ENCODE measurements at places on chromosomes 4 and X.

DNA sequence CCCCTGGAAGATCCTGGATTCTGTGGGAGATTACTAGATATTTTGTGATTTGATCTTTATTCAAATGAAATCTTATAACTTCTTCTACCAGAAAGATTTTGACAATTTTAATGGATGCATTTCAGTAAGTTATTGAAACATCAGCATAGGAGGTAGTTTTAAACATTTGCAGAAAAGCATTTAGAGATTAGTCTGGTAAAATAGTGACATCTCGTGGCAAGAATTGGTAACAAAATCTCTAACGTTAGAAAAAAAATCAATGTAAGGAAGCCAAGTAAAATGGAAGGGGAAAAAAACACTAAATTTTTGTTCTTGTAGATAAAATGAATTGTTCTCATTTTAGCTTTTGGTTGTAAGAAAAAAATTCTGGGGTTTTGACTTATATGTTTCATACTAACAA is 73.3 kb downstream of the TASL start:
- DNase-seq = no peak

DNA sequence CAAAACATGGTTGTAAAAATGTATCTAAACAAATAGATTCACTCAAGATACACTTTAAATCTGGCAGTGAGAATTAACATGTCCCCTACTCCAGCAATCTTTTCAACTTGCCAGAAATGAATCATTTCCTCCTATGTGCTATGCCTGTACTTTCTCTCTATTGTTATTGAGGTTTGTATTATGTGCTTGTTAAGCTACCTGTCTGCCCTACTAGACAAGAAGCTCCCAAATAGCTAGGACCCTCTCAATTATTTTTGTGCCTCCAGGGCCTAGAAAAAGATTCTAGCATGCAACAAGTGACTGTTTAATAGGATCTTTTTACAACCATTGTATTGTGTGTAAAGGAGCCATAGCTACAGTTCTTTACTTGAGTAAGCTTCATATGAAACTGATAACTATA is 3.5 kb upstream of the SAP30 start:
- no peak for DNase-seq

- no peak for DNase-seq
Measured at GRCh38 chrX:2793752-2794151, 35.0 kb upstream of the GYG2 start.

- no peak for DNase-seq
Measured at GRCh38 chrX:143363419-143363818, 153.9 kb downstream of the SPANXN3 start.

DNA sequence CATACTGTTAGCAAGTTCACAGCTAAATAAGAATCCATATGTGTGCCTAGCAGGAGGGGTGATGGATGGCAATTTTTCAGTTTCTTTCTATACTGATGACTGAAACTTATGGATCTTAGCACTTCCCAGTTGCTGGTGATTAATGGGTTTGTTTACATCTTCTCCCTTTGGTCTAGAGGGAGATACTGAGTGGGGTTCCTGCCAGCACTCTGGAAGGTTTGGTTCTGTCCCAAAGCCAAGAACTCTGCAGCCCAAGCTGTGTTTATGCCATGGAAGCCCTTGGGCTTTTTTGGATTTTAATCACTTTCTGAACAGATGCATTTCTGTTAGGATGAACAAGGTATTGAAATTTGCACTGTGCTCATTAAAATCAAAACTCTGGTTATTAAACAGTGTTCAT is 43.5 kb downstream of the DDIT4L start:
- DNase-seq = no peak

DNA sequence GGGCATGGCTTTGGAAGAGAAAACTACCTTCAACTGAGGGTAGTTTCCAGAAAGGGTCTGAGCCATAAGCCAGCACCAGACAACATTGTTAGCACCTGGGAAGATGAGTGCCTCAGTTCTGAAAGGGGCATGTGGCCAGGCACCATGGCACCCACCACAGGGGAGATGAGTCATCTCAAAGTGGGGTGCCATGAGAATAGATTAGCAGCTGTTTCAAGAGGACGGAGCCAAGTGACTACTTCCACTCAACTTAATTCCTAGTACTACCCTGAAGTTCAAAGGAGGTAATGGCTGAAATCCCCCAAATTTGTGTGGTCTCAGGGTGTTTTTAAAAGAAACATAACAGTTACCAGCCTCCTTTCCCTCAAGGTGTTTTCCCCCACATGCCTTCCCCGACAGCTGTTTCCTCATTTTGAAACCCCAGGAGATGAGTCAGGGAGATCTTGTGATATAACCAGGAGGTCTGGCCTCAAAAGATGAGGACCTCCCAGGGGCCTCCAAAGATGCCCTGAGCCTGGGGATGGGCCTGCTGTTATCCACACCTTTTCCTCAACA is 27.8 kb upstream of the FTHL17 start:
- no peak for DNase-seq

GRCh38 chr4:76762137-76763130 is 135.5 kb downstream of the SOWAHB start:
- no peak for DNase-seq

DNA sequence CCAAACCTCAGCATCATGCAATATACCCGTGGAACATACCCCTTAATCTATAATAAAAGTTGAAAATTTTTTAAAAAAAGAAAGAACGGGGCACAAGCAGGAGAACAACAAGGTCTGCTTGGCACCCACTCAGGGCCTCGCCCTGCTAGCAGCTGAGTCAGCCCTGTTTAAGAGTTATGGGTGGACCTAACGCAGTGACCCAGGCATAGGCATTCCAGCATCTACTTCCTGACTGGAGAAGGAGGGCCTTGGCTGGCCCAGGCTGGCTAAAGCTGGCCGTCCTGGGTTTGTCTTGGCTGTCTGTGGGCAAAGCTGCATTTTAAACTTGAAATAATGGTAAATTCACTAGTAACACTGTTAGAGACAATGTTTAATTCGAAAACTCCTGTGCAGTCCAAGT is 236.7 kb upstream of the PGRMC2 start:
- peak; percentile 90 for DNase-seq

DNA sequence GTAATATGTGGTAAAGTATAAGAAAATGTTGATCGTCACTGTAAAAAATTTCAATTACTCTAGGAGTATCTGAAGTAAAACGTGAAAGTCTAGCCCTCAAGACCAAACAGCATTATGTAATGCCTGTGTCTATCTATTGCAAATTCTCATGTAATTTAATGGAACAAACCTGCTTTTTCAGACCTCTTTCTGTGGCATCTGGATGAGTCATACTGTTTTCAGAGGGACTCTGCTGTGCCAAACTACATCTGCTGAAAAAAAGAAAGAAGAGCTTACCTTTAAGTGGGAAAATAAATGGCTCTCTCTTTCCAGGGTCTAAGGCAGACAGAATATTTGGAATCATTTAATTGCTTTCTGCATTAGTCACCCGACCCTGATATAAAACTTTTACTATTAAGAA is 89.8 kb upstream of the ARMCX2 start:
- DNase-seq = no peak

DNA sequence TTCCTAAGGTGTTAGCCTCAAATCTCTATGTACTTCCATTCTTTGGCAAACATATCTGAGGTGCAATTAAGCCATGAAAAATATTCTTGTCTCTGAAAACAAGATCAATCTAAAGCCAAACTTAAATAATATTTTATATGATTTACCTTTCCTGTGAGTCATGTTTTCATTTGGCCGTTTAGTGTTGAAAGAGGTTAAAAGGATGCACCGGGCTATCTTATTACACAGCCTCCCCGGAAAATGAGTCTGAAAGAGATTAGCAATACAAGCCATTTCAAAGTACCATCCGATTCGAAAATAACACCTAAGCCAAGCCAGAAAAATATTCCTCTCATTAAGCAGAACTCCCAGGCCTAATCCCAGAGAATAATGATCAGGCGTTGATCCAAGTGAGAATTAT is 161.5 kb upstream of the EPHA5 start:
- no peak for DNase-seq

DNA sequence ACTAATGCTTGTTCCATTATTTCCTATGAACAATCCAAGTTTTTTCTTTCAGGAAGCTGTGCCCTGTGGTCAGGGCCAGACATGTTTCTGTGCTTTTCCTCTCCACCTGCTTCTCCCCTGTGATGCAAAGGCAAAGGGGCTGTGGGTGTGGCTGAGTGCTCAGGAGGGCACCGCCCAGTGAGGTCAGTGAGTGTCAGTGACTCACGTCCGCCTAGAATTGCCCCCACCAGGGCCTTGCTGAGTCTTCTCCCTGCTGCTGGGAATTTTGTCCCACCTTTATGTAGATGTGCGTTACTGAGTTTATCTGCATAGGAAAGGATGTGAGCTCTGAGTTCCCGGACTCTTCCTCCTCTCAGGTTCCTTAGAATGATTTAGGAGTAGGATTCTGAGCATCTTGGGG is 283.2 kb downstream of the DCHS2 start:
- no peak for DNase-seq

GRCh38 chr4:152640058-152640921 is 39.5 kb downstream of the TMEM154 start:
- DNase-seq = no peak
